ENCODE measurements at places on chromosomes 1 and 21.
A peak's percentile ranks its signal among the peaks of the same experiment; 100 is the strongest.

DNA sequence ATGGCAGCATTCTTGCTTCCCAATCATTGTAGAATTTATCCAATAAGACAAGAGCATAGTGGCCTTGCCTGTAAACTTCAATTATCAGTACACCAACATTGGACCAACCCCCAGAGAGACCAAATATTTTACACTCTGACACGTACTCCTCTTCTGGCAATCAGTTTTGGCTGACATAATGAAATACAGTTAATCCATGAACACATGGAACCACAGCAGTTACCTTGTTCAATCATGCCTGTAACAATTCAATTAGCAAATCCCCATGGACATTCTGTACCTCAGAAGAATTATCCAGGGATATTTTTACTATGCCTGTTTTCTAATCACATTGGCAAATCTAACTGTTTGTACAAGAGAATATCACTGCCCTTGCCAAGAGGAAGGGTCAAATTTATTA lies 2162.0 kb downstream of the MRPL39 start:
- no peak for DNase-seq

DNA sequence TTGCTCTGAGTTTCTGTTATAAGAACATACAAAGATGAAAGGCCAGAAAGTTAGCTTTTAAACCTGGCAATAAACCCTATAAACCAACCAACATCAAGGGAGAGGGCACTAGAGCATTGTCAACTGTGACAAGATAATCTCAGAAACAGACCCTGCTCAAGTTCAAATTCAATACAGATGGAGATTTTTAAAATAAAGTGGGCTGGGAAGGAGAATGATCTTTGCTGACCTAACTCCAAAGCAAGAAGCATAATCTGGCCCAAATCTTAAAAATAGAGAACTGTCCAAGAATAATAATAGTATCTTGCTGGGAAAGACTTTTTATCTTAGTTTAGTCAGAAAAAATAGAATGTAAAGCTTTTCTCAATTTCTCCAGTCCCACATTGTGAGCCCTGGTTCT lies 485.5 kb downstream of the DISC1 start:
- no peak for DNase-seq

- no peak for DNase-seq
Measured at GRCh38 chr1:240282061-240282830, 190.6 kb downstream of the FMN2 start.

DNA sequence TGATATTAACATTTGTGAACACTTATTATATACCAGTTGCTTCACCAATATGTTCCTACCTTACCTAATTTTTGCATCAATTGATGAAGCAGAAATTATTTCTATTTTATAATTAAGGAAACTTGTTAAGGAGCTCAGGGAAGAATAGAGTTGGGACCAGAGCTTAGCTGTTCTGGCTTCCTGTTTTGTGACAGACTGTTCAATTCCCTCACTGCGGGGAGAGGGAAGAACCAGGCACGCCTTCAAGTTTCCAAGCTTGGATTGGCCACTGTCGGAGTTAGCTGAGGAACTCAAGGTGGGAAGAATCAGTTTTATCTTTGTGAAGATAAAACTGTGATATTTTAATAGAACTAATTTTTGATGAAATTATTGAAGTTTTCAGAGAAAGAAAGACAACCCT lies 142.3 kb upstream of the LMO4 start:
- no peak for DNase-seq

GRCh38 chr1:235105051-235106043 lies 23.3 kb downstream of the TOMM20 start:
- DNase-seq, result no peak

GRCh38 chr1:241994171-241994570 lies 4.7 kb downstream of the MAP1LC3C start:
- DNase-seq, result no peak

GRCh38 chr1:186987065-186987464 lies 158.3 kb downstream of the PLA2G4A start:
- DNase-seq, result no peak

DNA sequence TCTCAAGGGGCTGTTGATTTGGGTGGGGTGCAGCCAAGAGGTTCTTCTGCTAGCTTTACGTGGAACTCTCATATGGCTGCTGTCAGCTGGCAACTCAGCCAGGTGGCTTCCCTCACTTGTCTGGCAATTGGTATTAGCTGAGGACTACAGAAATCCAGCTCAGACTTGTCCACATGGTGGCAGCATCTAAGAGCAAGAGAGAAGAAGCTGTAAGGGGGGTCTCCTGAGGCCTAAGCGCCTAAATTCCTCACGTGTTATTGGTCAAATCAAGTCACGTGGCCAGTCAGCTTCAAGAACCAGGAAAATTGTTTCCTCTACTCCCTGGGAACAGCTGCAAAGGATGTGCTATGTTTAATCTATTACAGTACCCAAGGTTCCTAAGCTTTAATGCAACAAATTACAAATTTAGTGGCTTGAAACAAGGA lies 4.2 kb upstream of the DYRK3 start:
- peak; percentile 69 for DNase-seq

DNA sequence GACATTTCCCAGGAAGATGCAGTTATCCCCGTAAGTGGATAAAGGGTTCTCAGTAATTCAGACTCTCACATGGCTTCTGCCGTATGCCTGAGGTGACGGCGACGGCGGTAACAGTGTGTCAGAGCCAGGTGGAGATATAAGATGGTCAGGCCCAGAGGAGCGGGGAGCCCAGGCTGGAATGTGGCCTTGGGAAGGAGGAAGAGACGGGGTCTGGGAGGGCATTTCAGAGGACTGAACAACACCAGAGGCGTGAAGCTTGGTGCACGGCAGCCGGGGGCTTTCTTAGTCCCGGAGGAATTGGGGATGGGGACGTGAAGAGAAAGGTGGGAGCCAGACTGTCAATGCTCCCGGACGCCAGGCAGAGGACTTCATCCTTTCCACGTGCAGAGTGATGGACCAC lies 1.0 kb downstream of the RER1 start:
- DNase-seq, result no peak

DNA sequence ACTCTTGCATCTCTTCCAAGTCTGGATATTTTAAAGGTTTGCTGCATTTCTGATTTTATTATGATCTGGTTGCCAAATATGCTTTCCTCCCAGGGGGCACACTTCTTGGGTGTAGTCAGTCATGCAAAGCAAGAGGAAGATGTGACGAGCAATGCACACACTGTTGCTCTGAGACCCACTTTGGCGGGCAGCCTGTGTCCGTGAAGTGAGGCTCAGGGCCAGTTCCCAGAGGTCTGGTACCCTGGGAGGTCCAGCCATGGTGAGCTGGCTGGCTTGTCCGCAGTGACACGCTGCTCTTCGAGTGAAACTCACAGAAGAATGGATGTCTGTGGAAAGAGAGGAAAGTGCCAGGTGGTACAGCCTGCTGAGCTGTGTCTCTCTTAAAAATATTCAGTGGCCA lies 52.8 kb upstream of the EDN2 start:
- DNase-seq, result no peak

GRCh38 chr1:160640359-160641123 lies 6.3 kb downstream of the SLAMF1 start:
- peak; percentile 19 for DNase-seq

- no peak for DNase-seq
Measured at GRCh38 chr1:205301842-205302588, 19.5 kb downstream of the NUAK2 start.

GRCh38 chr1:64527165-64527564 lies 57.2 kb downstream of the CACHD1 start:
- DNase-seq, result no peak

- no peak for DNase-seq
Measured at GRCh38 chr1:170790651-170791071, 126.7 kb downstream of the PRRX1 start.

DNA sequence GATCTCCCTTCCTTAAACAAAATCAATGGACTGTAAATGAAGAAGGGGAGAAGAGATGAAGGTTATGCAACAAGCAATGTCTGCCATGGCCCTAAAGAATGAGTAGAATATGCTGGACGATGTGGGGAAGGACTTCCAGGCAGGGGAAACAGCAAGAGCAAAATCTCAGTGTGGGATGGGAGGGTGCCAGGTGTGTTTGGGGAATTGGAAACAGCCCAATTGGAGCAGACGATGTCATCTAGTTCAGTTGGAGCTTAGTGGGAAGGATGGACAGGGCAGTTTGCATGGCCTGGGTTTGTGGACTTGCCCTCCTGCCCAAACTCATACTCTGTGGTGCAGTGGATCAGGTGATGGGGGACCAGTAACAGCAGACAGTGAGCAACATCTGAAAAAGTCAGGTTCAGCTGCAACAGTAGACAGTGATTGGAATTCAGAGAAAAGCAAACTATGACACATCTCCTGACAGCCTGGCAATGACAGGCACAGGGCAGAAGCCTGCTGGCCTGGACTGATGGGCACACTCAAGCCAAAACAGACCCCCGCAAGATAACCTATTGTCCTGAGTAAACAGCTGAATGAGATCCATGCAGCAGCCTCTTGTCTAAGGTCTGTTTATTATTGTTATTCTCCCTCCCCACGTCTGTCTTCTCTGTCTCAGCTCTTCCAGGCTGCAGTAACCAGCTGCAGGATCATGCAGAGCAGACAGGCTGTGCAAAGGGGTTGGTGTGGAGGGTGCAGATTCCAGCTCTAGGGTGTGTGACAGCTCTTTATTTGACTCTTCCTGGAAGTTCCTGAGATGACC lies 50.5 kb upstream of the PRELP start:
- DNase-seq, result no peak

DNA sequence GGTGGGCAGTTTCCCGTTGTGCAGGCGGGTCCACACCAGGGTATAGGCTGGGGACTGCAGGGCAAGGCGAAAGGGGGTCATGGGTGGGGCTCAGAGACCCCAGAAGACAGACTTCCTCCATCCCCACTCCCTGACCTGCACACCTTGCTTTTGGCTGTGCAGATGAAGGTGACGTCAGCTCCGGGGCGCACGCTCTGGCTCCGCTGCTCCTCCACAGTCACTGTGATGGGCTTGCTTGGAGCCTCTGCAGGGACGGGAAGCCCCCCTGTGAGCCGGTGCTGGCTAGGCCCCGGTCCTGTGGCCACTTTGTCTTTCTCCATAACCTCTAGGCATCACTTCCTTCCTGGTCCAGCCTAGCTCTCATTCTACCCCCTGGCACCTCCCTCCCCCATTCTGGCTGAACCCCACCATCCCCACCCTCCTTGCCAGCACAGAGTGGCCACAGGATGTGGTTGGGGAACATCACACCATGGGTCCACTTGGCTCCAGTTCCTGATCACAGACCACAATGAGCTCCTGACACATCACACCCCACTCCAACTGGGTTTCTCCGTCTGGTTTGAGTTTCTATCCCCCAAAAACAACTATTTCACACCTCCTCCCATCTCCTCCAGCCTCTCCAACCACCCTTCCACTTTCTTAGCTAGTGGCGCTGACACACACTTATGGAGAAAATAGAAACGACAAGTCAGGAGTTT lies 45.2 kb downstream of the LDLRAD2 start:
- DNase-seq, result no peak

- no peak for DNase-seq
Measured at GRCh38 chr21:27776925-27777553, 810.2 kb upstream of the ADAMTS5 start.

- DNase-seq, result no peak
Measured at GRCh38 chr1:62337706-62338631, 18.7 kb upstream of the KANK4 start.

GRCh38 chr21:26169061-26169610 lies 1.4 kb downstream of the APP start:
- DNase-seq, result peak; percentile 39

DNA sequence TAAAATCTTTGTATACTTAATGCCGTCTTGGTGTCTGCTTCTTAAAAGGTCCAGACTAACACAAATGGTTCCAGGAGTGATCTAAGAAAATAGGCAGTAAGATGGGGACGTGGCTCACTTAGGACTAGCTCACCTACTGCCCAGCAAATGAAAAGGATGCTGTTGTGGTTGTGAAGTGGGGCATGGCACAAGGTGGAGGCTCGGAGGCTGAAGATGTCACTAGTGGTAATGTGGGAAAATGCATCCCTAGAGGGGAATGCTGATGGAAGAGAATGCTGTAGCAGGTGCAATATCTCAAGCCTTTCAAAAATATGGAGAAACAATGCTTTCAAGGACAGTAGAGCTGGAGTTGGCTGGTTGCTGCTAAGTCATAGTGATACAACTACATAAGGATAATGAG lies 11.3 kb upstream of the UCK2 start:
- no peak for DNase-seq

DNA sequence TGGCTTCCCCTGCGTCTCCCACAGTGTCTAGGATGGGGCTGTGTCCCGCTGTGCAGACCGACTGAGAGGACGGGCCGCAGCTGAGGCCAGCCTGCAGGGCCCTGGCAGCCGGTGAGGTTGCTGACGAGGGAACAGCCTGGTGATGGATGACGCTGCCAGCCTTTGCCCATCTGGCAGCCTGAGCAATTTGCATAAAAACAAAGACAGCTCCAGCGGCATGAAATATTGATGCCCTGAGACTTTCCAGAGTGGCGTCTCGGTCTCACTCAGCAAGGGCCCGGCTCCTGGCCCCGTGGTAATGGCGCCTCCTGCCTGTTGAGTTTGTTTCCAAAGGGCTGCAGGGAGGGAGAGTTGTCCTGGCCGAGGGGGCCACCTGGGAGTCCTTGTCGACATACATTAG lies 19.1 kb upstream of the KCNA10 start:
- DNase-seq, result no peak

GRCh38 chr1:111803951-111804350 lies 48.2 kb downstream of the DDX20 start:
- no peak for DNase-seq

DNA sequence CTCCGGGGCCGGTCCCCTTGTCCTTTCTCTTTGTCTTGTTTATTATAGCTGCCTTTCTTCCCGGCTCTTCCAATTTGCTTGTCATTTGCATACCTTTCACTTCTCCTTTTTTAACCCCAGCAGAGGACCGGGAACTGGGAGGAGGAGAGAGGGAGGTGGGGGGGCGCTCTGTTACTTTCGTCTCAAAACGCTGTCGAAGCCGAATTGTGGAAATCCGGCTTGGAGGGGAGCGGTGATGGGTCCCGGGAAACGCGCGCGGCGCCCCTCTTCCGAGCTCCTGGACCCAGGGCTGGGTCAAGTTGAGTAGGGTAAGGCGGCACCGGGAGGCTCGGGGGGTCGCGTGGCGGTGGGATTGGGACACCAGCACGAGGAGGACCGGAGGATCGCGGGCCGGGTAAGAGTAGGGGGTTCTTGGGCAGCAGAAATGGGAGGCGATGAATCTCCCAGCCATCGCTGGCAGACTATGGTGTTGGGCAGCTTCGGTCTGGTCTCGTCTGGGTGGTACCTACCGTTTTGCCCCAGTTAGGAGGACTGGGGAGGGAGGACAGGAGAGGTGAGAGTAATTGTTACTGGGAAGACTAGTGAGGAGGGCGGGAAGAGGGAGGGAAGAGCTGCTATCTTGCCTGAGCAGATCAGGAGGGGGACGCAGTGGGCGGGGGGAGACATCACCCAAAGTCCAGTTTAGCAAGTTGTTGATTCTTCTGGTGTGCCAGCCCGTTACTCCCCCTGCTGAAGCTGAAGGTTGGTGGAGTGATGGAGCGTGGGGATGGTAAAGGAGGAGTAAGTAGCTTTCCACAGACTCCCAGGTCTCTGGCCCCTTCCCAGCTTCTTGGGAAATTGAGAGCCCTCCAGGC lies 1.5 kb downstream of the PROX1 start:
- DNase-seq, result no peak

GRCh38 chr1:210236840-210237409 lies 4.3 kb downstream of the SERTAD4 start:
- DNase-seq, result no peak

GRCh38 chr1:68331117-68331865 lies 99.0 kb upstream of the WLS start:
- no peak for DNase-seq
